WTC11 (cell line): ENCODE measurements at places on chromosomes 2 and 18. TPM values are rescaled to one million over a fixed set of nuclear protein-coding genes. Genes with fewer than 3 reads are reported as not detected.

DNA sequence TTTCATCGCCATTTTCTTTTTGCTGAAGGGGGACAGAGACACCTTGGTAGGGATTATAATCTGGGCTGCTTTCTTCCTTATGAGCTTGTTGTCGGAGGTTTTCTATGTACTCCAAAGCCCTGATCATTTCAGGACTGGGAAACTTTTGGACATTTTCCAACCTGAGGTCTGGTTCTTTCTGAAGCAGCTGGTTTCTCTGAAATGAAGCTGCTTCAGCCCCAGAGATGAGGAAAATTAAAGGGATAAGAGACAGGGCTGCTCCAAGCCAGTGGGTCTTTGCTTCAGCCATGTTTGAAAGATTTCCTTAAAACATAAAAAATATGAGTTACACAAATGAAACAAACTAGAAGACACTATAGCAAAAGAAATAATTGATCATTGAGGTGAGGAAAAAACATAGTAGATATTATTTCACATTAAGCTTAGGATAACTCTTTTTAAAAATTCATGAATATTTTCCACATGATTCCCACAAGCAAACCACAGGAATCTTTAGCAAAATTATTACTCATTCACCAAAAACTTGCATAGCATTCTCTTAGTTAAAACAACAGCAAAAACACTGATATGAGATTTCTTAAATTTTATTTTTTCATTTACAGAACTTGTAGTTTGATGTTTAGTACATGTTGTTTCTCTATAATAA, 3.0 kb downstream of the SCG2 start:
- no peaks in the 10 kb centered on the region for H3K36me3 ChIP-seq
- no peak for DNase-seq

- H3K36me3 ChIP-seq: no peaks in the 10 kb centered on the region
- no peak for DNase-seq
- H3K27me3 ChIP-seq: no peaks in the 10 kb centered on the region; the same call in 1 of the 2 replicates
- no peak overlapping the region for H3K4me3 ChIP-seq
- peaks cover 13% of the 10 kb centered on the region for H3K4me1 ChIP-seq
- H3K27ac ChIP-seq: no peak overlapping the region
These were observed 70.3 kb upstream of the ZNF521 start for GRCh38 chr18:25422230-25422629.

DNA sequence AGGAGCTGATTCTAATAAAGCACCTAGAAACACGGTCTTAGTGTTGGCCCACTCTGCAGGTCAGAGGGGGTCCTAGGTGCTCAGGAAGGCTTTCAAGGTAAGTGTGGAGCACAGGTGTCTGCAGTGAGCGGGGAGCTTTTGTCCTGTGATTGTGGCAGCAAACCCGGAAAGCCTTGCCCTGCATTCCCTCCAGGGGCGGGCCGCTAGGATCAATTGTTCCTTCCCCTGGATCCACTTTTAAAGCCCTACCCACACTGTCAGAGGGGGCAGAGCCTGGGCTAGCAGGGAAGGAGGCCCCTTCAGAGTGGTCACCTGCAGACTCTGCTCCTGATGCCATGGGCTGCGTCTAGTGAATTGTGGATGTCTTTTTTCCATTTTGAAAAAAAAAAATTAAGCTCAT, 176.0 kb downstream of the CTIF start:
- H3K27me3 ChIP-seq: no peaks in the 10 kb centered on the region
- peak overlapping the region; percentile 90 for H3K27ac ChIP-seq
- H3K36me3 ChIP-seq: peaks cover 14% of the 10 kb centered on the region
- H3K4me3 ChIP-seq: no peak overlapping the region
- peak; percentile 50 for DNase-seq
- H3K4me1 ChIP-seq: peaks cover 15% of the 10 kb centered on the region

- H3K4me1 ChIP-seq: no peaks in the 10 kb centered on the region
- H3K27me3 ChIP-seq: peaks cover under 1% of the 10 kb centered on the region; the same call in 1 of the 2 replicates
- no peak for DNase-seq
- H3K36me3 ChIP-seq: peaks cover 18% of the 10 kb centered on the region
- no peak overlapping the region for H3K4me3 ChIP-seq
These were observed 142.4 kb downstream of the CAPN13 start for GRCh38 chr2:30664761-30665358.

DNA sequence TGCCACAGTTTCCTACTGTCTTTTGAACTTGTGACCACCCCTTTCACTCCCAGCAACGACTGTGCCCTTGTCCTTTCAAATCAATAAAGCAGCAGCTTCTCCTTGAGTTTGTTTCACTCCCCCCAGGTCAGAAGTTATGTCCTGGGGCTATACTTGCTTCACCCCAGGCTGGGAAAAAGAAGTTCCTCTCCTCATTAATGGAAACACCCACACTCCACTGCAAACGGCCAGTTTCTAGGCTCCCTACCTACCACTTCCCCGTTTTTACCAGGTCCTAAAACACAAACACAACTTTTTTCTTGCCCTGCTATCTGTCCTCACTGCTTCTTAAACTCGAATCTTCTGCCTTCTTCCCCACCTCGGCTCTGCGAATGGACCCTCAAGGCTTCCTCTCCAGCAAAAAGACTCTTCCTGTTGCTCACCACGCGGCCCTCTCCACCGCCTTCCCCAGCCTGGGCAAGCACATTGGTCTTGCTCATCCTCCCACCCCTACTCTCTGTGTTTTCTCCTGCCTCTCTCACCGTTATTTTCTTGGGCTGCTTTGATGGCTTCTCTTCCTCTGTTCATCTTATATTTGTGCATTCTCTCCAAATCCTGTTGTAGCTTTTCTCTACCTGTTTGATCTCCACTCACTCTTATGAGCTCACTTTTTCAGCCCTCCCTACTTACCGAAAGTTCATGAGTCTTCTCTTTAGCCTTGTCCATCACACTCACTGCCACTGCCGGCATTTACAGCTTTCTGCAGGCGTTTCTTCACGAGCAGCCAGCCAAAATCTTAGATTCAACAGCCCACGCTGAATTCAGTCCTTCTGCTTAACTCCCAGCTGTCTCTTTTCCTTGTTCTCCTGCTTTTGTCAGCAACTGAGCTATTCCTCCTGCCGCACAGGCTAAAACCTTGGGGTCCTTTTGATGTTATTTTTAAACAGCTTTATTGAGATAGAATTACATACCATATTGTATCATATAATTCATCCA, 7.0 kb upstream of the SP5 start:
- no peak for DNase-seq
- H3K4me1 ChIP-seq: peaks cover 52% of the 10 kb centered on the region
- no peak overlapping the region for H3K4me3 ChIP-seq
- peaks cover 74% of the 10 kb centered on the region for H3K27me3 ChIP-seq
- peaks cover 4% of the 10 kb centered on the region for H3K36me3 ChIP-seq
- no peak overlapping the region for H3K27ac ChIP-seq

- no peak for DNase-seq
- no peaks in the 10 kb centered on the region for H3K36me3 ChIP-seq
- H3K27me3 ChIP-seq: no peaks in the 10 kb centered on the region
- H3K27ac ChIP-seq: no peak overlapping the region
- H3K4me3 ChIP-seq: no peak overlapping the region
- H3K4me1 ChIP-seq: no peaks in the 10 kb centered on the region
These were observed 222.7 kb downstream of the CYRIA start for GRCh38 chr2:16442971-16443370.

GRCh38 chr2:220334210-220334609, 706.8 kb downstream of the SLC4A3 start:
- H3K27ac ChIP-seq: no peak overlapping the region
- H3K36me3 ChIP-seq: peaks cover 11% of the 10 kb centered on the region; the same call in 1 of the 2 replicates
- DNase-seq: no peak
- no peaks in the 10 kb centered on the region for H3K4me1 ChIP-seq
- no peaks in the 10 kb centered on the region for H3K27me3 ChIP-seq
- no peak overlapping the region for H3K4me3 ChIP-seq

PLGLB1 gene
- 0.44 to 0.55 TPM (median 0.52 TPM) in 3 replicates for total RNA-seq

VWC2L gene
- not detected in 3 replicates for total RNA-seq

C2orf78 gene
- 0.21 to 0.39 TPM (median 0.37 TPM) in 3 replicates for total RNA-seq
